ENCODE measurements at places on chromosomes 4 and X. TPM values are rescaled to one million over a fixed set of nuclear protein-coding genes. Genes with fewer than 3 reads are reported as not detected.

The P2RY10 gene
- not detected for total RNA-seq

The PHEX gene
- total RNA-seq: 0.08 TPM

The S100P gene
- total RNA-seq: not detected

The UCP1 gene
- not detected for total RNA-seq

The CENPVL2 gene
- total RNA-seq: not detected

The FGF5 gene
- total RNA-seq: 1.6 TPM

The CRMP1 gene
- 1.5 TPM for total RNA-seq

The LINC00632 gene
- 187 TPM for total RNA-seq

The CT45A2 gene
- not detected for total RNA-seq

The MAGEA8 gene
- not detected for total RNA-seq

The FGFR3 gene
- 1.8 TPM for total RNA-seq
